HS-5 (cell line): ENCODE measurements at places on chromosomes 1 and 21.

DNA sequence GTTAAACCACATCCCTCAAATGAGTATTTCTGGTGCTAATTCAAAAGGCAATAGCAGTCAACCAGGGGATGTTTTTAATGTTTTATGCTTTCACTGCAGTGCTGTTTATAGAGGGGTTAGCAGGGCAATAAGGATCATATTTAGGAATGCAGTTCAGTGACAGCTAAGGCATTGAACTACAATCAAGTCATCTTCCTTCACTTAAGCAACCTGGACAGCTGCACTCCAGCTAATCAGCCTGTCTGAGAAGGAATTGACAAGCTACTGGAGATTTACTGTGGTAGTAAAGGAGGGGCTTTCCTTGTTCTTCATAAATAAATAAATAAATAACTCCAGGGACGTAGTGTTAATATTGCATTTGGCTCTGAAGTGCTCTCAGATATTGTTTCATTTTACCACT lies 93.9 kb downstream of the DAB1 start:
- no peak for DNase-seq

GRCh38 chr1:182897696-182898095 lies 55.3 kb downstream of the SHCBP1L start:
- no peak for DNase-seq

DNA sequence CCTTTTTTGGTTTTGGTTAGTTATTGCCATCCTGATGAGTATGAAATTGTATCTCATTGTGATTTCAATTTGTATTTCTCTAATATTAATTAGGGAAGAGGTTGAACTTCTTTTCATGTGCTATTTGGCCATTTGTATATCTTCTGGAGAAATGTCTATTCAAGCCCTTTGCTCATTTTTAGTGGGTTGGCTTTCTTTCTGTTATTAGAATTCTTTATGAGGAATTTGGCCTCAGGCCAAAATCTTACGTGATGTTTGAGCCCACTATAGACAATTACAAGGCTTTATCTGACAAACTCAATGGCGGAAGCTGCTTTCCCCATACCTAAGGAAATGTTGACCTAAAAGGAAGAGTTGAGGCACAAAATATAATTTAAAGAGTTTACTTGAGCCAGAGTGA lies 32.9 kb downstream of the IVNS1ABP start:
- DNase-seq = no peak

- no peak for DNase-seq
These were observed 178.6 kb downstream of the TGFBR3 start for GRCh38 chr1:91707114-91707889.

GRCh38 chr1:74847715-74848114 lies 114.8 kb downstream of the TYW3 start:
- DNase-seq = no peak

GRCh38 chr1:54567961-54568360 lies 19.9 kb downstream of the ACOT11 start:
- DNase-seq = no peak

- DNase-seq = no peak
These were observed 11.9 kb upstream of the SRARP start for GRCh38 chr1:15992187-15992553.

- peak; percentile 98 for DNase-seq
These were observed 65.1 kb upstream of the JUN start for GRCh38 chr1:58848818-58849411.

- DNase-seq = no peak
These were observed 29.7 kb downstream of the AJAP1 start for GRCh38 chr1:4684136-4684535.

DNA sequence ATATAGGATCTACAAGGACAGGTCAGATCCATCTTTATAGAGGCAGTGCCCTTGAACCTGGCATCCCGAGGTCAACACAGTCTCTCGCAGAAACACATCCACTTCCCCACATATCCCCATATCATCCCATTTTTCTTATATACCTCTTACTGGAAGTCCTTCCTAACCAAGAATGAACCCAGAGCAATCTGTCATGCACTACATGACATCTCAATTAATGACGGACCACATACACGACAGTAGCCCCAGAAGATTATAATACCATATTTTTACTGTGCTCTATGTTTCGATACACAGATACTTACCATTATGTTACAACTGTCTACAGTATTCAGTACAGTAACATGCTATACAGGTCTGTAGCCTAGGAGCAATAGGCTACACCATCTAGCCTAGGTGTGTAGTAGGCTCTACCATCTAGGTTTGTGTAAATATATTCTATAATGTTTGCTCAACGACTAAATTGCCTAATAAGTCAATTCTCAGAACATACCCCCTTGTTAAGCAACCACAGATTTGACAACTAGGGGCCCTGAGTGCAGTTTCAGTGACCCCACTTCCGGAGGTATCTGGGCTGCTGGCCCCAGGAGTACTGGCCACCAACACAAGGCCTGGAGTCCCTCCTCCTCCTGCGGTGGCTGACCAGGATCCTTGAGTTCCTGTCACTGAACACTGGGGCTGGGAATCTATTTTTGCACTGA lies 28.1 kb downstream of the PTPN14 start:
- no peak for DNase-seq

DNA sequence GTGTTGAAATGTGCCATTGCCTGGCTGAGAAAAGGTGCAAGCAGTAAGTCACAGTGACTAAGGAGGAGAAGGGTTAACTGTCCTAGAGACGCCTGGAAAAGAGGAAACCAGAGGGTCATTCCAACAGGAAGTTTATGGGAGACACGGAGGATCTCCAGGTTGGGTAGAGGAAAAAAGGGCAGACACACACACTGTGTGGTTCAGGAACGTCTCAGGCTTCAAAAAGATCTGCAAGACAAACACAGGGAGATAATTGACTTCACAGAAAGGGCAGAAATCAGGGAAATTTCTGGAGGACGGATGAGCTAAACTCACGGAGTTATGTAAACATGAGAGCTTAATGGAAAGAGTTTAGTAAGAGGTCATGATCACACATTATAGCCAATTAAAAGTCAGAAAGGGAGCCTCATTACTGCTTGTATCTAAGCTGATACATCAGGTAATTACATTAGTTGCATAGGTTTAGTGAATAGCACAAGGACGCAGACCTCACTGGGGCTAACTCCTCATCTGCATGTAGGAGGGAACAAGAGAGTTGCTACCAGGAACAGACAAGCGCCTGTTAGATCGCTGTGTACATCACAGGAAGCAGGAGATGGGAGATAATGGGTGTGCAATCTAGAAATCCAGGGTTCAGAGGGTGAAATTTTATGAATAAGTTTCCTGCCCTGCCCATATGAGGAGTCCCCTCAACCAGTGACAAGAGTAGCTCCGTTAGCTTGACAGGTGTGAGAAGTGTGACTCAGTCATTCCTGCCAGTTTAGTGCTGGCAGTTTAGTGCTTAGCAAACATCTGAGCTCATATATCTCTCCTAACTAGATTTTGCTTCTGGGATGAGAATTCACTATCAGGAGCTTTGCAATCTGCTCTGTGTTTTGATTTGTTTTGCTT lies 96.6 kb upstream of the TNR start:
- no peak for DNase-seq

GRCh38 chr1:172308577-172308976 lies 111.9 kb upstream of the C1orf105 start:
- DNase-seq = no peak

- no peak for DNase-seq
These were observed 23.2 kb downstream of the SLC44A5 start for GRCh38 chr1:75587692-75588091.

- DNase-seq = no peak
These were observed 26.2 kb downstream of the TCP10L start for GRCh38 chr21:32559006-32559610.

- no peak for DNase-seq
These were observed 17.8 kb downstream of the COPA start for GRCh38 chr1:160325252-160325651.

- DNase-seq = no peak
These were observed 22.0 kb upstream of the KCTD3 start for GRCh38 chr1:215545096-215545495.

DNA sequence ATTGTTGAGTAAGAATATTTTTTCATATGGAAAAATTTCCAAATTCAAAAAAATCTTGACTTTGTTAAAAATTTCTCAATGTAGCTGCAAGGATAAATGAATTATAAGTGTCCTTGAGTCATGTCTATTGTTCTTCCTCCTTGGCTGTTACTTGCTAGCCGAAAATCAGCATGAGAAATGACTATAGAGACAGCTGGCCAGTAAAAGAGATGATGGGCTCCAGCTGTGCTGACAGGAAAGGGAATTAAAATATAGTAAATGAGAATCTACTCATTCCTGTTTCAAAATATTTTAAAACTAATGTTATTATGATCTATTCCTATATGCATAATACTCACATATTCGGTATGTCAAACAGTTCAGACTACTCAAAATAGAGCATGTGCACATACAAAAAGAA lies 1292.6 kb downstream of the BRINP3 start:
- peak; percentile 28 for DNase-seq

DNA sequence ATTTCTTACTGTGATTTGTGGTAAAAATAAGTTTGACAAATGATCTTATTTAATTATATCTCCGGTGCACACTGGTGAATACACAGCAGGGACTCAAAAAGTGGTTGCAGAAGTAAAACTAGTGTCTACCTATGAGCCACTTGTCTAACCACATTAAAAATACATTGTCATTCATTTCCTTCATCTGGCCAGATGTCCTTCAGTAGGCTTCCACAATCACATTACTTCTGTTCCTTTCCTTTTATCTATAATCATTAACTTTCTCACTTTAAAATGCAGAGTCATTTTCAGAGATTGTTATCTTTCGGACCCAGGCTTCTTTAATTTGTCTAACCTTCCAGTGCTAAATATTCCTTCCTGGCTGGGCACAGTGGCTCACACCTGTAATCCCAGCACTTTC lies 3.0 kb downstream of the RBBP5 start:
- no peak for DNase-seq

DNA sequence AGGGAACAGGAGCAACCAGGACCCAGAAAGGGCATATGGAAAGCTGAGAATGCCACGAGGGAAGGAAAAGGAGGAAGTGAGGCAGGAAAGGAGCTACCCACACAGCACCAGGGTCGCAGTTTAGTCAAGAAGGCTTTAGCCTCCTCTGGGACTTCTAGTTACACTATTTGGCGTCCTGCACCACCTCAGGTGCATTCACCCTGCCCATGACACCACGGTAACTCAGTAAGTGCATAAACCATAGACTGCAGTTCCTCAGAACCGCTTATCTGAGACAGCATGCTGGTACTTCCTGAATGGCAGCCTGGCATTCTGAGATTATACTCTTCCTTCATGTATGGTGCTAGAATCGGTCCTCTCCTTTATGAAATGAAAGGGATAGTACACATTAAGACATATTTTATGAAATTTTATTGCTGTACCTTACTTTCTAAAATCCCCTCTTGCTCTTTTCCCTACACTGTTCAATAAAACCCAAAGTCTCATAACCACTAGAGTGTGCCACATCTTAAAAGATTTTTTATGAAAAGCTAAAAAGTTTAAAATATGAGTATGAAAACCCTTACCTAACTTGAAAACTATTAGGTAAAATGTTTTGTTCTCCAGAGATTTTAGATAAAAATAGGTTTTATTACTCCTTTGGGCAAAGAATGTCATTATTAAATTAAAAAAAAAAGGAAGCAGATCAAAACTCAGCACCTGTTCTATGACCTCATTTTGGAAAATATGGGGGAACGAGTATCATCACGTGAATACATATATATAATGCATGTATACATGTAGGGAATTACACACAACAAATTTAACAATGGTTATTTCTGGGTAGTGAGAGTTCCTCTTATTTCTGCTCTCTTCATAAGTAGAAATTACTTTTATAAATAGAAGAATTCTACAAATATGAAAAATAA lies 67.3 kb downstream of the VAV3 start:
- DNase-seq = no peak

- no peak for DNase-seq
These were observed 35.5 kb downstream of the EPHA2 start for GRCh38 chr1:16120407-16120806.

- DNase-seq = no peak
These were observed 250.3 kb downstream of the SDCCAG8 start for GRCh38 chr1:243505986-243506689.

- DNase-seq = no peak
These were observed 125.0 kb downstream of the FOXD2 start for GRCh38 chr1:47562799-47563198.

GRCh38 chr21:28325618-28326017 lies 667.1 kb downstream of the LTN1 start:
- DNase-seq = no peak

DNA sequence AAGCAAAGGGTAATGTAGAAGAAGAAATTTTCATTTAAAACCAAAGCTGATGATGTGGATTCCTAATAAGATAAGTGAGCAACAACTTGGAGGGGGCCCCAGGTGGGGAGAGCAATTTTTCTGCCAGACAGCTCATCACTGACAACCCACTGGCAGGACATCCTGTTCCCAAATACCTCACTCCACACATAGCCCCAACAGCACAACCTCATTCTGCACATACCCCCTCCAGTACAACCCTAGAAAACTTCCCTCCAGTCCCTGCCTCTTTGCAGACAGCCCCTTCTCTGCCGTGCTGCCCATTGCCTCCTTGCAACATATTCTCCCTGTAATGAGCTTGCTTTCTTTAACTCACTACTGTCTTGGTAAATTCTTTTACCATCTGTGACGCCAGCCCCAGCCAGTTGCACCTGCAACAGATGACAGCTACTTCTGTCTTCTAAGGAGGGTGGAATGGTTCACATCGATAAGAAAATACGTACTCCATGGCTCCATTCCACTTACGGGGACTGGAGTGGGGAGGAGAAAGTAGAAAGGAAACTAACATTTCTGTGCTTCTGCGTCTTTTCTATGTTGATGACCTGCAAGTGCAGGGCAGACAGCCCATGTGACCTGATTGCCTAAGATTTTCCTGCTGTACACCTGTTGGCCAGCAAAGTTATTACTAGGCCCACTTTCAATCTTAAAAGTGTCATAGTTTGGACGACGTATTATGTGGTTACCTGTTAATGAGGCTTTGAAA lies 14.7 kb downstream of the RHEX start:
- no peak for DNase-seq

GRCh38 chr1:235511470-235512240 lies 7.4 kb upstream of the B3GALNT2 start:
- DNase-seq = no peak

DNA sequence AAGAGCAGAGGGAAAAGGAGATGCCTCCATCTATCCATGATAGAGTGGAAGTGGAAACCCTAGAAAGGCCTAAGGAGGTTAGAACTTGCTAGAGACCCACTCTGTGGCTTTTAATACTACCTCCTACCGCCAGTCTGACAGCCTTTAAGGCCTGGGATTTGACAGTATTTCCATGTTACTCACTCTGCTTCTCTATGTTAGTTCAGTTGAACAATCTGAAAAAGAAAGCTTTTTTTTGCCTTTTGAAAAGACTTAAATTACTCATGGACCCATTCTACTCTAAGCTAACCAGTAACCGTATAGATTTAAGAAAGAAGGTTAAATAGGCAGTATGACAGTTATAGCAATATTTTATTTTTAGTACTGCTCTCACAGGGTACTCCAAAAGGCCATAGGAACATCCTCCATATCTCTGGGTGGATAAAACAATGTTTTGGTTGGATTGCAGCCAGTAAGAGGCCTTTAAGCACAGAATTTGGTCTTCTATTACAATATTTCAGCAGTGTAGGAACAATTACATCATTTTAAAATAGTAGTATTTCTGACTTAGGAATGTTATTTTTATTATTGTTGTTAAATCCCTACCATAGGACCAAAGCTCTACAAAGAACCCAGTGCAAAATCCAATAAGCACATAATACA lies 15.9 kb upstream of the GPR25 start:
- no peak for DNase-seq

GRCh38 chr1:204343247-204343646 lies 16.5 kb downstream of the PLEKHA6 start:
- DNase-seq = no peak

- no peak for DNase-seq
These were observed 10.9 kb upstream of the PRELP start for GRCh38 chr1:203464743-203465142.
